HEK293T (cell line): ENCODE measurements at places on chromosomes 7 and 10.

DNA sequence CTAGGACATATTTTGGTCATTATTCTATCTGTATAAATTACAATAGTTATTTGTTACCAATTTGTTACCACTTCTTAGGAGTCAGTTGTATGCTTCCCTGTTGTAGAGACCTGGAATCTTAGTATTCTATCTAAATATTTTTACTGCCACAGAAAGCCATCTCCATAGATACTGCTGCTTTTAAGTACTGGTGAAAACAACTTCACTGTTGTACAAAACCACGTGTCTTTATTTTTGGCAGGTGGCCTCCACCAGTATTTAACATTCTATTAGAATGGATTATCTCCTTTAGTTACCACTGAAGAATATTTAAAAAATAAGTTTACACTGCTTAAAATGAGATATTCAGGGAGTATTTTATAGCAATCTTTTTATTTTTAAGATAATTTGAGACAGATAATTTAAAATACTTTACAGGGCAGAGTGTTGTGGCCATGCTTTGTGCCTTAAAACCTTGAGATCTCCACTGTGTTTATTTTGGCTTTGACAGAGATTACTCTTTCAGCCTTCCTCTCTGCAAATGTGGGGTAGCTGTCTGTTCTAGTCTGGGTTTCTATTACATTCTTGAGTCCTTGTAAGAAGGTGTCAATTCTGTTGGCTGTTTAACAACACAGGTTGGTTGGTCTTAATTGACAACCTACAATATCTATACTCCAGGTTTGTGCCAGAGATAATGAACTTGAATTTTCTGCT lies 185.6 kb downstream of the LRRC4 start:
- no peak for DNase-seq

- no peak for DNase-seq
Observed at GRCh38 chr7:641269-641671, 85.2 kb upstream of the DNAAF5 start.

DNA sequence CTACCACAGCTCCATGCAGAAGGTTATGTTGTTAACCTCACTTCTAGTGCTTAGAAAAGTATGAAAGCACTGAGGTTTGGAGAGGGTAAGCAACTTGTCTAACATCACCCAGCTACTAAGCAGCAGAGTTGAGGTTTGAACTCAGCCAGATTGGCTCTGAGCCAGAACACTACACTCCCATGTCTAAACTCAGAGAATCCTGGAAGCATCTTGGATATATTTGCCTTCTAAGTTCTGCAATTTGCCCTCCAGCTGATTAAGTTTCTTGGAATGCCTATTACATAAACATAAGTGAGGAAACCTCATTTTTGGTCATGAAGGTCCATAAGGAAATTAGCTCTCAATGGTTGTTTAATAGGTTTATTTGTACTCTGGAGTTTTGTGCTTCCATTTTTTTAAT lies 78.1 kb upstream of the PHYHIPL start:
- no peak for DNase-seq

- no peak for DNase-seq
Observed at GRCh38 chr7:77157446-77157845, 35.0 kb downstream of the CCDC146 start.

- DNase-seq: no peak
Observed at GRCh38 chr10:92265687-92266258, 25.1 kb downstream of the CPEB3 start.

- no peak for DNase-seq
Observed at GRCh38 chr10:26574783-26575182, 122.7 kb upstream of the PDSS1 start.

GRCh38 chr10:13291821-13292773 lies 7.8 kb downstream of the PHYH start:
- DNase-seq: no peak

GRCh38 chr7:122352454-122352853 lies 47.9 kb upstream of the FEZF1 start:
- no peak for DNase-seq

- DNase-seq: no peak
Observed at GRCh38 chr7:4665661-4666060, 16.4 kb upstream of the FOXK1 start.

DNA sequence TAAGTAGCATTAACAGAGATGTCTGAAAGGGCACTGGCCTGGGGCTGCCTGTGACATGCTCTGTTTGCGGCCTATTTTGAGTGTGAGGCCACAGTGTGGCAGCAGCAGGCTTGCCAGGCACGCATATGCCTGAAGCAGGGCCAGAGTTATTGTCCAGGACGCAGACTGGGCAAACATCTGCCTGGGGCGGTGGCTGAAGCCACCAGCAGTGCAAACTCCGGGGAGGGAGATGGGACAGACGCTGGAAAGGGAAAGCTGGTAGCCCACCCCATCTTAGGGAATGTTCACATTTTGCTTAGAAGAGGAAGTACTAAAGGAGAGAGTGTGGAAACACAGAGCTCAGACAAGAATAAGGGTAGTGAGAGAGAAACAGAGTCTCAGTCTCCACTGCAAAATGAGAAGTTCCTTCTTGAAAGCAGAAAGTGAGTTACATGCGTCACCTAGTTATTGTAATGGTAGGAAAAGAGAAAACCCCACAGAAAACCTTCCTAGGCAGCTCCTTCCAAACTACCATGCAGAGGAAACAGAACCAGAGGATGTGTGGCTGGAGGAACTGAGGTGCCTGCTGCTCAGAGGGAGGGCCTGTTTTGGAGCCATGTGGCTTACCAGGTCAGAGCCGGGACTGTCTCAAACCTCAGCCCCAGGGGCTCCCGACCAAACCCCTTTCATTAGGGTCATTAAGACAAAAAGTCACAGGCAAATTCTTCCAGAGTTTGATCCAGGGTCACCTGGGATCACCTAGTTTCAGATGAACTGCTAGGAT lies 14.5 kb downstream of the AKR1B1 start:
- DNase-seq: no peak

DNA sequence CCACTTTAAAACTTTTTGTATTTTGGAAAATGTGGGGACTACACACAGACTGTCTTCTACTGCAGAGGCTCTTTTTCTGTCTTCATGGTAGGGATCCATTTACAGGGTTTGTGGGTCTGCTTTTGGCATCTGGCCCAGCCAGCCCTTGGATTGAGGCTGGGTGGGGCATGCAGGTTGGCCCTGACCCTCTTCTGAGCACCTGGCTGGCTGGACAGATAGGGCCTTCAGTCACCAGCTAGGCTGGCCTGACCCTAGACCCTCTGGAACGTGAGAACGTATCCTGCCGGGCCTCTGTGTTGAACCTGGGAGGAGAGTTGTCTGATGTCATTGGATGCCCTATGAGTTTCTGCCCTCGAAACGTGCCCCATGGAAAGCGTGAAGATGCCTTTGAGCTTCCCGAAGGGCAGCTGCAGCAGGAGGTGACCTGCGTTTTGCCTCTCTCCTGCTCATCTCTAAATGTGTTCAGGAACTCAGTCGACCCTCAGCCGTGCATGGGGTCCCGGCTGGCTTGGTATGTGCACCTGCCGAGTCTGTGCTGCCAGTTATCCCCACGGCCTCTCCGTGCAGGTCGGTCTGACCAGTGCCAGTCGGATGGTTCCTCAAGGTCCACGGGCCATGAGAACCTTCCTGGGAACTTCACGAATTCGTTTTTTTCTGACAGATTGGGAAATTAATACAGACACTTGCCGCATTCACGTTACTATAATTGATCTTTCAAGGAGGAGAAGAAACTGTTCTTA lies 74.9 kb downstream of the MGMT start:
- no peak for DNase-seq

- peak; percentile 29 for DNase-seq
Observed at GRCh38 chr7:30879139-30880124, 32.2 kb upstream of the AQP1 start.

- no peak for DNase-seq
Observed at GRCh38 chr7:137001041-137001440, 132.6 kb downstream of the CHRM2 start.

GRCh38 chr7:36287371-36288241 lies 102.1 kb upstream of the ANLN start:
- no peak for DNase-seq

DNA sequence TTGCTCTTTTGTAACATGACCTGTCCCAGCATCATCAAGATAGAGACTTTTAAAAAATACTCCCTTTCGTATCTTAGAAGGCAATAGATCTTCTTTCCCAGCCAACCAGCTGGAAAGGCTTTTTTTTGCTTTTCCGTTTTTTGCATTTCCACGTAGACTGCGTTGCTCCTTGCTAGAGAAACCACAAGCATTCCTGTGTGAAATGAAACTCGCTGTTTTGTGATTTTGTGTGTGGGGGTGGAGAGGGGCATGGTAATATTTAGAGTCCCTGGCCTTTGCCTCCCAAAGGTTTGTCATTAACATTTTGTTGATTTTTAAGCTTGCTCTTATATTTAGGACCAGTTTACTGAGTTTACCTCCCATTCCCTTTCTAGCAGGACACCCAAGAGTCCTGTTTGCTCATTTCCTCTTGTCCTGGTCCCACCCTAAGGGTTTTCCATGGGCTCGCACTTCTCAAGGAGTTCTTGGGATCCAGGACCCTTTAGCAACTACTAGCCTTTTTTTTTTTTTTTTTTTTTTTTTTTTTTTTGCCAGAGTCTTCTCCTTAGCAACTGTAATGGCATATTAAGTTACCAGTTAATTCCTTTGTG lies 243.6 kb downstream of the BICC1 start:
- no peak for DNase-seq

- no peak for DNase-seq
Observed at GRCh38 chr7:110693344-110693743, 397.6 kb upstream of the LRRN3 start.

DNA sequence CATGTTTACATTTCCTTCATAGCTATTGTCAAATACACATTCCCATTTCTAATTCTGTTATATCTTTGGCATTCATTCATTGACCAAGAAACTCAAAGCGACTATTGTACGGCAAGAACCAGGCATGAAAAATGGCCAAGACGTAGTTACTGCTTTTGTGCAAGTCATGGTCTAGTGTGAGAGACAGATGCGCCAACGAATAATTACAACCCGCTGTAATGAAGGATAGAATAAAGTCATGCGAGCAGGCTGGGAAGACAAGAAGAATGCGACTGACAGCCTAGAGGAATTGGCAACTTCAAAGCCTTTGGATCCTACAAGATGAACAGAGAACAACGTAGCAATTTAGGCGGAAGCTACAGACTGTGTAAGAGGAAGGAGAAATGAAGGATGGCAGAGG lies 221.2 kb downstream of the CALN1 start:
- no peak for DNase-seq

DNA sequence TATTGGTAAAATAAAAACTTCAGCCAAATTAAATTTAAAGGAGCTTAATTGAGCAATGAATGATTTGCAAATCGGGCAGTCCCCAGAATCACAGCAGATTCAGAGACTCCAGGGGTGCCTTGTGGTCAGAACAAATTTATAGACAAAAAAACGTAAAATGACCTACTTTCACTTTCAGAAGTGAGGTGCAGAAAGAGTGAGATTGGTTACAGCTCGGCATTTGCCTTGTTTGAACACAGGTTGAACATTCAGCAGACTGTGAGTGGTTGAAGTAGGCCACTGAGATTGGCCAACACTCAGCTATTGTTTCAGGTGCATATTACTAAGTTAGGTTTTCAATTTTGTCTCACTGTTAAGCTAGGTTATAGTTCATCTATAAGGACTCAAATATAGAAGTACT lies 153.4 kb downstream of the BICC1 start:
- no peak for DNase-seq
